CMK (cell line): ENCODE measurements at places on chromosomes 13 and 19.
A peak's percentile ranks its signal among the peaks of the same experiment; 100 is the strongest.

DNA sequence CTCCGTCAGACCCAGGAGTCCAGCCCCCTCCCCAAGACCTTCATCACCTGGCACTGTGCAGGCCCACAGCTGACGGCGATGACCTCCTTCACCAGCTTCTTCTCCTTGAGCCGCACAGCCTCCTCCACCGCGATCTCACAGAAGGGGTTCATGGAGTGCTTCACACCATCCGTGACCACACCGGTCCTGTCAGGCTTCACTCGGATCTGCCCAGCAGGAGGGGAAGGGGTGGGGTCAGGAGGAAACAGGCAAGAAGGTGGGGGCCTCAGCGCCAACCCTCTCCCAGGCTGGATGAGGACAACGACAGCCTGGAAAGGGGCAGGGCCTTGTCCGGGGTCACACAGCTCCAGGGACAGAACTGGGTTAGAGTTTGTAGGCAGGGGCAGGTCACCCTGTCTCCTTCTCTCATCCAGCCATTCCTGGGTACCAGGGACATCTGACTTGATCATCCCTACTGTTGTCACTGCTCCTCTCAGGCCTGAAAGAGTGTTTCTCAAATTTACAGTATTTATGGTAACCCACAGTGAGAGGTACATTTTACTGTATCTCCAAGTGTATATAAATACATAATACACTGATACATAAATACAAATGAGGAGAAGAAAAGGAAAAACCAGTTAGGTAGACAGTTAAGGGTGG lies 12.0 kb downstream of the ETFB start:
- no peak for DNase-seq

GRCh38 chr13:90926459-90926858 lies 421.0 kb upstream of the MIR17HG start:
- DNase-seq = no peak

GRCh38 chr19:58387338-58388174 lies 487 bp downstream of the RPS5 start:
- no peak for DNase-seq

DNA sequence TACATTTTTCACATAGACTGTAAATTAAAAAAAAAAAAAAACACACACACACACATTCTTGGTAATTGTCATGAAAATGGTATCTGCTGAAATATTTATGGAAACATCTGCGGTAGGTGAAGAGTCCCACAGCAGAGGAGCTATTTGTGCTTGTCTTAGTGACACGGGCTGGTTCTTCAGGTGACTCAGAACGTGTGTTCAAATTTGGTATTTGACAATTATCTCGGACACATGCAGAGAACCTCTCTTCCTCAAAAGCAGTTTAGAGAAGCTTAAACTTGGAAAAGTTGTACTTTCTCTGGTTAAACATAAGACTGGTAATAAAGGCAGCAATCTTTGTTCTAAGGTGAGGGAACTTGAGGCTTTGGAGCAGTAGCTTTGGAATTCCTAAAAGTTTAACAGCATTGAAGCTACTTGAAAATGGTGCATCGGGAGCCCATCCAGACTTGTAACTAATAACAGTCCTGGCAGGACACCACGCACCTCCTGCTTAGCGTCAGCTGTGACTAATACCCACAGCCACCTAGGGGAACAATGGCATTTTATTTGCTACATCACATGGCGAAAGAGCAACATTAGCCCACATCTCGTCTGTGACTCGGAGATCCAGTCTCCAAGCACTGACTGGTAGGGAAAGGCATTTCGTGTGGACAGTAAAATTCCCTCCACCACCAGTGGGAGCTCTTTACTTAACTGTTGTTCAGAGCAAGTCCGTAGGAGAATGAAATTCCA lies 1505.1 kb upstream of the SLC10A2 start:
- peak; percentile 1 for DNase-seq

DNA sequence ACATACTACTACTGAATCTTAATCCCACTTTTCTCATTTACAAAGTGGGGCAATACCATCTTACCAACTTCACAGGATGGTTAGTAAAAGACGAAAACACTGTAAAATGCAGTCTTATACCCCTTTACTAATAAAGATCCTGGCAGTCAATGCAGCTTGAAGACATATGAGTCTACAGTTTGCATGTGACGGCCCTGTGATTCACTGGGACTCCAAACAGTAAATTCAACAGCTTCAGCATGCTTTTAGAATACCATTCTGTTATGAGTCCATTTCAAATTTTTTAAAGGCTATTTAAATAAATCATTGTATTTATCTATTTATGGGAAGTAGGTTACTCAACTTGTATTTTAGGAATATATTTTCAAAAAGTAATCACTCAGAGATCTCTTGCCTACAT lies 629.1 kb downstream of the LIG4 start:
- DNase-seq = no peak

DNA sequence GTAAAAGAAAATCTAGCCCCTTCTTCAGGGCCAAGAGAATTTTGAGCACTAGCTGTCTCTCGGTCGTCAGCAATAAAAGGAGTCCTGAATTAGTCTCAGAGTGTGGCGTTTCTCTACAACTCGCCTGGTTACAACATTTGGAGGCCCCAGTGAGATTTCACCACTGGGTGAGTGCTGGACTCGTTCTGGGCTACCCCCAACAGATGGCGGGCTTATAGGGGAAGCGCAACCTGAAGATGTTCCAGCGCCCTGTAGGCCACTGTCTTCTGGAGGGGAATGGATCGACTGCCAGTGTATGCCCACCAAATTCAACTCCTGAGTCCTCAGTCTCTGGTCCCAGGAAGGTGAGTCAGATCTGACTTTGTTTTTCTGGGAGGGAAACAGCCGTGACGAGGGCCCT lies 11.7 kb upstream of the ZNF181 start:
- no peak for DNase-seq

- no peak for DNase-seq
Observed at GRCh38 chr19:313988-314815, 23.0 kb upstream of the PLPP2 start.

DNA sequence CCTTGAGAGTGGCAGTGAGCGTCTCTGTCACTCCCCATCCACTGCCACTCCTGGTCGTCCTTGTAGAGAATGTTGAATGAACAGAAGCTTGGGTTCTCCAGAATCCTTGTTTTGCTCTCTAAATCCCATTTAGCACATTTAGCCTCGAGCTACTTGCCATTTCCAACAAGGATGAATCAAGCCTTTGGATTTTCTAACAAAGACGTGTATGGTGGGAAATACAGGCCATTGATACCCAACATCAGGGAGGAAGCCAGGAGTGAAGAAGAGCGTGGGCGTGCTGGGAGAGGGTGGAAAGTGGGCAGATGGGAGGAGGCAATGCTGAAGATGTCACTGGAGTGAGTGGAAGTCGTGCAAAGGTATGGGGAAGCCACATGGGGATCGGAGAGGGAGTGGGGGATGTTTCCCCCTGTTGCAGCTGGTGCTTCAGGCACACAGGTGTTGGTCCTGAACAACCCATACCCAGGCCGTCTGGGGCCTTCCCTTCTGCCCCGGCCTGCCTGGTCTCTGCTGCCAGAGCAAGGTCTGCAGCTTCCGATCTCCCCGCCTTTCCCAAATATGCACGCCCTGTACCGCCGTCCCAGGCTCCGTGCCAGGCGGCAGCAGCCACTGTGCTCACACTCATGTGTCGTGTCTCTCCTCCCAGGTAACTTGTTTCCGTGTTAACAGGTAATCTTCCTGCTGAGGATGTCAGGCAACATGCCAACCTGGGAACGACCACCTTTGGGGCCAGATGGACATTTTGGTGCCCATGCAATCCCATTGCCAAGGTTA lies 48.7 kb downstream of the ZIC5 start:
- DNase-seq = no peak

DNA sequence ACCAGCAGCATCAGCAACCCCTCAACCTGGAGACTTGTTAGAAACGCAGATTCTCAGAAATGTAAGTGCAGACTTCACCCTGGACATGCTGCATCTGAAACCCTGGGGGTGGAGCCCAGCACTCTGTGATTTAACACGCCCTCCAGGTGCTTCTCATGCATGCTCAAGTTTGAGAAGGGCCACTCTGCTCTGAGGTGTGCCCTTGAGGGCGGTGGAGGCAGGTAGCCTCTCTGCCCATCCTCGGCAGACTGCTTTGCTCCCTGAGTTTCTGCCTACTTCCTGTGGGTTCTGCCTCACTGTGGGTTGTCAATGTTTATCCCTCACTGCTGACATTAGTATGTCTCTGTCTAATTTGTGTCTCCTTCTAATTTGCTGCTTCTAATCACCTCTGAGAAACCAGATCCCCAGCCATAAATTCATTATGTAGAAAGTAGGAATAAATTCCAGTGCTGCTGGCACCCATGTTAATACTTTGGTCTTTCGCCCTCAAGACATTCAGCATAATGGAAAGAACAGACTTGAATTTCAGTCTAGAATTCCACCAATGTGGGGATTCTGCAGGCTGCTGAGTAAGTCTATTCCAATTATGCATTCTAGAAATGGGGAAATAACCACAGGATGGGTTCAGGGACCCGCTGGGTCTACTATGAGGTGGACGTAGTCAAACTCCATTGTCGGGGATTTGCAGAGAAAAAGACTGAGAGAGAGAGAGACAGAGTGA lies 51.3 kb upstream of the CYSLTR2 start:
- no peak for DNase-seq

- no peak for DNase-seq
Observed at GRCh38 chr19:14603990-14604387, 21.1 kb downstream of the CLEC17A start.

- DNase-seq = no peak
Observed at GRCh38 chr13:41765813-41766212, 195.1 kb downstream of the VWA8 start.

GRCh38 chr13:25224151-25224550 lies 52.1 kb upstream of the AMER2 start:
- DNase-seq = no peak

- DNase-seq = no peak
Observed at GRCh38 chr13:61908906-61909615, 493.4 kb upstream of the PCDH20 start.

GRCh38 chr19:42563352-42564210 lies 31.1 kb downstream of the CEACAM8 start:
- no peak for DNase-seq

DNA sequence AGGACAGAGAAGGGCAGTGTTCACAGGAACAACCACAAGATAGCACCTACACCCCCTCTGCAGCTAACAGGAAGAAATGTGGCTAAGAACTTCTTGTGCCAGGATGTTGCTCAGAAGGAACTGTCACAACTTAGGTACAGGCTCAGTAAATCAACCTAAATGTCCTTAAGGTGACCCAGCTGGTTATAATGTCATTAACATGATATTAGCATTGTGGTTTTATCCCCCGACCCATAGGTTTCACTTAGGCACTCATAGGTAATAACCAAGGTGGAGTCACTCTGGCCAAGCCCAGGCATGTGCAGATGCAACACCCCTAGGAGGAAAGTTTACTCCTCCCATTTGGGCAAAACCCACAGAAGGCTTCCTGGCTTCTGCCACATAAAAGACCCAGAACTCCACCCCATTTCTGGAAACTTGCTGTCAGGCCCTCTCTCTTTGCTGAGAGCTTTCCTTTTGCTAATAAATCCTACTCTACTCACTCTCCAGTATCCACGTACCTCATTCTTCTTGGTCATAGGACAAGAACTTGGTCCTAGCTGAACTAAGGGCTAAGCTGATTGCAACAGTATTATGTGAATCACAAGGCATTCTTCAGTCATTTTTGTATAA lies 951.3 kb downstream of the SLITRK5 start:
- no peak for DNase-seq

GRCh38 chr13:58500938-58501337 lies 869.4 kb downstream of the PCDH17 start:
- no peak for DNase-seq

- no peak for DNase-seq
Observed at GRCh38 chr13:109938255-109938936, 152.0 kb upstream of the IRS2 start.

- DNase-seq = no peak
Observed at GRCh38 chr13:110334256-110334655, 27.2 kb downstream of the COL4A2 start.

- no peak for DNase-seq
Observed at GRCh38 chr19:28667348-28667977, 545.5 kb downstream of the UQCRFS1 start.

DNA sequence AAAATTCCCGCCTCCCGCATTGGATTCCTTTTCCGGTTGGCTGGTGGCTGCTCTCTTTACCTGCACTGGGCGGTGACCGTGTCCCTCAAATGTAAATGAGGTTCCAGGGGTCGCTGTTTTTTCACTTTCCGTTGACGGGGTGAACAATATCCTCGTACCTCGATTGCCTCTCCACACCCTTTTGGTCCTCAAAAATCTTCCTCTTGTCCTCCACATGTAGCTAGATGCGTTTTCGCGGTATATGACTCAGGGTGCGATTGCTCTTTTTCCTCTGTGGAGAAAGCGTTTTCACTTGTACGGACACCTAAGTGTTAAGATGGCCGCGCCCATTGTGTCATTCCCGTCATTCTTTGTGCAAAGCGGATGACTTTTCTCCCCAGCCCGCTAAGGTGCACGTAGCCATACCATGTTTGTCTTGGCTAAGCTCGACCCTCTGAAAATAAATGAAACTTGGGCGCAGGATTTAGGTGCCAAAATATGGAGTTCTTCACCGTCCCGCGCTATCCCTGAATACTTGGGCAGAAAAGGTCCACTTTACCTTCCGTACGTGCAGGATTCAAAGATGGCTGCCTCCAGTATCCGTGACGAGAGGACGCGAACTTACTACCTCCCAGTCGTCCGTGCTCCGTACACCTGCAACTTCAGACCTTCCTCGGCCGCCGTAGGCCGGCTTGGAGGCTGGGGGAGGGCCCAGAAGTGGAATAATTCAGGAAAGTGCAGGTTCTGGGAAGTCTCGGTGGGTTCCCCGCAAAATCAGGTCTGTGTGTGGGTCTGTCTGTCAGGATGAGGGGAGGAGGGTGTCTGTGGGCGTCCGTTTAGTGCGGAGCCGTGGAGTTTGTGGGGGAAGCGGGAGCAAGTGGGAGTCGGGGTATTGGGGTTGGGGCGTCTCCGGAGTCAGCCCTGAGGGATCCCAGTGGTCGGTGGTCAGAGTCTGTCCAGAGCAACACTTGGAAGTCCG lies at the start of gene ZNF613:
Gene ZNF613, plus strand, starts transcription at position 689 of the 958 bp plus-strand sequence. CDS start 8,749 bp downstream, outside the sequence.
- DNase-seq = peak; percentile 90

GRCh38 chr19:40417643-40417981 lies 4.4 kb upstream of the PRX start:
- no peak for DNase-seq

GRCh38 chr19:35828692-35829301 lies 16.2 kb upstream of the PRODH2 start:
- no peak for DNase-seq

DNA sequence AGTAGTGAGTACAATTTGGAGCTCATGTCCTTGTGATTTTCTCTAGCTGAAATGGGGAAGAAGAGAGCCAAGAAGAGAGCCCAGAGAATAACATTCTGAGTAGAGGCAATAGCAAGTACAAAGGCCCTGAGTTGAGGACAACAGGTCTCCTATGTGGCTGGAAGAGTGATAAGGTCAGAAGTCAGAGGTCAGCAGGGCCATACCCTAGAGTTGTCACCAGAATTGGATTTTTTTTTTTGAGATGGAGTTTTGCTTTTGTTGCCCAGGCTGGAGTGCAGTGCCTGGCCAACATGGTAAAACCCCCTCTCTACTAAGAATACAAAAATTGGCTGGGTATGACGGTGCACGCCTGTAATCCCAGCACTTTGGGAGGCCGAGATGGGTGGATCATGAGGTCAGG lies 8.0 kb upstream of the TRIM28 start:
- no peak for DNase-seq
